ENCODE measurements at places on chromosomes 2 and 18. TPM values are rescaled to one million over a fixed set of nuclear protein-coding genes. Genes with fewer than 3 reads are reported as not detected.
A peak's percentile ranks its signal among the peaks of the same experiment; 100 is the strongest.

- no peak for DNase-seq
Observed at GRCh38 chr2:196482119-196483065, 157.1 kb upstream of the CCDC150 start.

GRCh38 chr2:231597014-231597611 is 4.4 kb downstream of the TEX44 start:
- DNase-seq: no peak

Gene TRIP12
- 204 TPM for total RNA-seq

Gene FLACC1
- 3.4 TPM for total RNA-seq

DNA sequence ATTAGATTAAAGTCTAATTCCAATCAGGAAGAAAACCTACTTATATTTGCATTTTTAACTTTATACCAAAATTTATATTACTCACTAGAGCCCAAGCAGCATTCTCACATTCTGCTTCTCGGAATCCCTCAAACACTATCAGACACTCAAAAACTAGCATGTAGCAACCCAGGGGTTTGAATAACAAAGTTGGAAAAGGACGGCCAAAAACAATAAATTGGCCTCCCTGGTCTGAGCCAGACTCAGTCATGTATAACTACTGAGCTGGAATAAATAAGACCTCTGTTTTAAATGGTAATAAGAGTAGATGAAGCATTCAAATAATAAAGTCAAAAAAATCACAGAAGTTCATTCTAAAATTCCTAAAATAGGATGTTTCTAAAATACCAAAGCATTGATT is 290.9 kb downstream of the IRS1 start:
- no peak for DNase-seq

Gene ATP6V1C2
- 0.26 TPM for total RNA-seq

- DNase-seq: no peak
Observed at GRCh38 chr18:67634631-67635338, 118.3 kb upstream of the DSEL start.

GRCh38 chr2:124201713-124202112 is 176.6 kb downstream of the CNTNAP5 start:
- no peak for DNase-seq

GRCh38 chr2:61439241-61440002 is 31.5 kb downstream of the USP34 start:
- no peak for DNase-seq

- no peak for DNase-seq
Observed at GRCh38 chr2:150127346-150127990, 360.0 kb downstream of the RND3 start.

Gene SLC4A5
- total RNA-seq: 4.7 TPM

Gene EGR4
- not detected for total RNA-seq

Gene C2orf78
- not detected for total RNA-seq

GRCh38 chr18:44123743-44124142 is 556.9 kb upstream of the SETBP1 start:
- DNase-seq: no peak

Gene TEX51
- total RNA-seq: not detected

DNA sequence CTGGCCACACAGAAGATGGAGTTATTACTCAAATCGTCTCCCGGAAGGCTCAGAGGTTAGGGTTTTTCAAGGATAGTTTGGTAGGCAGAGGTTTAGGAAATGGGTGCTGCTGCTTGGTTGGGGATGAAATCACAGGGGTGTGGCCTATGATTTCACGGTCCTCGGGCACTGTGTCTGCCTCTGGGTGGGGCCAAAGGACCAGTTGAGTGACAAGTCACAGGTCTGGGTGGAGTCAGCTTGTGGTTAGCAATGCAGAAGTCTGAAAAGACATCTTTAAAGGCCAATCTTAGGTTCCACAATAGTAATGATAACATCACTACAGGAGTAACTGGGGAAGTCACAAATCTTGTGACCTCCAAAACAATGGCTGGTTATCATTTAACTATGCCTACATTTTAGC is 387.8 kb downstream of the ZNF521 start:
- no peak for DNase-seq

DNA sequence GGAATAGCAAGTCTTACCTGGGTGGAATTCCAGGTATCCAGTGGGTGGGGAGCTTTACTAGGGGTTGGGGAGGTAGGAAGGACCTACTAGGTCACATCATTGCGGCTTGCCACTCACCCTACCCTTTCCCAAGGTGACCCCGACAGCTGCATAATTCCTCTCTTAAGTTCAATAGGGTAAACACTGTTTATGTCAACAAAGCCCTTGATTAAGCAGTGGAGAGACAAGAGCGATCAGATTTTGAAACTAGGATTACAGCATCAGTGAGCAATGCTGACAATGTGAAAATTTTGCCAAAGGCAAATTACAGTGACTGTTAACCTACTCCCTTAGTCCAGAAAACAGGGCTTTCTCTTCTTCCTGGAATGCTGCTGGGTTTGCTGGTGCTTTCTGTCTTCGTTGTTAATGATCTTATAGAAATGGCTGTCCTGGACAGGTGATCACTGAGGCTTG is 14.5 kb downstream of the SLC19A3 start:
- peak; percentile 58 for DNase-seq

Gene FASTKD1
- 17.1 TPM for total RNA-seq

GRCh38 chr18:59994357-59994756 is 94.6 kb downstream of the PMAIP1 start:
- no peak for DNase-seq

GRCh38 chr2:156430980-156431358 is 5.2 kb upstream of the GPD2 start:
- DNase-seq: no peak

GRCh38 chr2:45980161-45980865 is 316.9 kb upstream of the EPAS1 start:
- DNase-seq: no peak

- DNase-seq: no peak
Observed at GRCh38 chr18:57998461-57998860, 45.6 kb upstream of the NEDD4L start.

Gene DSG1
- total RNA-seq: 0.89 TPM

DNA sequence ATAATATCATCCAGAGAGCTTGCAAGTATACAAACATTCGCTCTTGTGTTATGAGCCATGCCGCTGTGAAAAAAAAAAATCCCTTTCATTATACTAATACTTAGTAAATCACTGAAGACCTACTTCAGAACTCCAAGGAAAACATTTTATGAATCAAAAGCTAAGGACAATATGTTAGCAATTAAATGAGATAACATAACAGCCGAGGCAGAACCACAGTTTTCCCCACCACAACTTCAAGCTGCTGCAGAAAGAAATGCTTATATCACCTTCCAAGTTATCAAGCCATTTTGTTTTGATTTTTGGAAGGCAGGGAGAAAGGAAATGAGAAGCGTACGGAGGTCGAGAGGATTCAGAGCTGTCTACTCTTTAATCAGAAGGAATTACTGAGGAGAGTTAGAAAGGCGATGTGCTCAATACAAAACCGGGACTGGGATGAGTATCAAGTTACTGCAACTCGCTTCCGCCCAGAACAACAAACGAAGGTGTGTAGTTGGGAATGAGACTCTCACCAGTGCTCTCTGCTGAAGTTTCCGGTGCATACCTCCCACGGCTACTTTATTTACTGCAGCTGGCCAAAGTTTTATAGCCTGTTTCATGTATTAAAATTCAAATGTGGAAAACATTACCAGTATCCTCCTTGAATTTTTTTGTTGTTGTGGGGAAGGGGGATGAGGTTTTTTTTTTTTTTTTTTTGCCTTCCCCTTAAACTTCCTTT is 292.2 kb upstream of the CCDC68 start:
- no peak for DNase-seq

Gene SLC35F5
- total RNA-seq: 82.6 TPM

DNA sequence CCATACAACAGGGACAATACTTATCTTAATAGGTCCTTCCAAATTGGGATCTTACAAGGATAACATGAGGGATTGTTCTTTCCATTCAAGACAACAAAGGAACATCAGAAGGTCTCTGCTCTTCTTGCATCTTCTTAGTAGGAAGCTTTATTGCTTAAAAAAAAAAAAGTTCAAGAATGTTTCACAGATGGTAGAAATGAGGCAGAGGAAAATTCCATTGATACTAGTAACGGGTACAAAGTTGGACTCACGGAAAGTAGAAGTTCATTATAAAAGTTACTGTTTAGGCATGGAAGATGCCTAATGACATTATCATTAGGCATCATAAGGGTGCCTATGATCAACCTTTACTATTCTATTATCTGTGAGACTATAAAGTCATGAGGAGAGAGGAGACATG is 136.2 kb downstream of the LAMA3 start:
- DNase-seq: no peak

Gene DSG2
- total RNA-seq: 103 TPM

- DNase-seq: no peak
Observed at GRCh38 chr2:102718387-102719316, 43.2 kb upstream of the TMEM182 start.

GRCh38 chr2:202140522-202141252 is 67.6 kb downstream of the KIAA2012 start:
- no peak for DNase-seq

Gene FTCDNL1
- total RNA-seq: 3.1 TPM

DNA sequence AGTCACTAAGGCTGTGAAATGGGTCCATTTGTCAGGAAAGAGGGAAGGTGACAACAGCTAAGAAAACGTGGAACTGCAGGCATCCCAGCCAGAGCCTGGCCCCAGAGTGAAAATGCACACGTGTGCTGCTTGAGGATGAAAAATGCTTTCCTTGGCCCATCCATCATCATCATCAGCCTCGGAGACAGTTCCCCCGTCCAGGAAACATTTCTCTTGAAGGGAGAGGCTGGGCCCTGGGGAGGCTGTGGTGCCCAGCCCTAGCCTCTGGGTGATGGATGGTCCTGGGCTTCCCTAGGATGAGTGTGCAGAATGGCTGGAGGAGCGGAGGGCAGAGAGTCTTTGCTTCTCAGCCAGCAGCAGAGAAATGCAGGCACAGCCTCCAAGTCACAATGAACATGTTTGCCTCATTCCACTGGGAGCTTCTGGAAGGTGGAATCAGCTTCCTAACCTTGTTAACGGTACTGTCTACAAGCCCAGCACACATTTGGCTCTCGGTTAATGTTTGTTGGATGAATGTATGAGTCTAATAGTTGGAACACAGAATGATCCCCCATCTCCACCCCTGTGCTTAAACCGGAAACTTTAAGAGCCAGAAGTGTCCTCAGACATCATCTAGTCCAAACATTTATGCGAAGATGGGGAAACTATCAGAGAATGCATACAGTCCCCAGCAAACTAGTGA is 164.0 kb downstream of the RDH14 start:
- DNase-seq: no peak

- DNase-seq: peak; percentile 66
Observed at GRCh38 chr18:11104307-11104706, 45.1 kb downstream of the PIEZO2 start.

- DNase-seq: peak; percentile 46
Observed at GRCh38 chr2:9297156-9297555, 90.5 kb downstream of the ASAP2 start.

DNA sequence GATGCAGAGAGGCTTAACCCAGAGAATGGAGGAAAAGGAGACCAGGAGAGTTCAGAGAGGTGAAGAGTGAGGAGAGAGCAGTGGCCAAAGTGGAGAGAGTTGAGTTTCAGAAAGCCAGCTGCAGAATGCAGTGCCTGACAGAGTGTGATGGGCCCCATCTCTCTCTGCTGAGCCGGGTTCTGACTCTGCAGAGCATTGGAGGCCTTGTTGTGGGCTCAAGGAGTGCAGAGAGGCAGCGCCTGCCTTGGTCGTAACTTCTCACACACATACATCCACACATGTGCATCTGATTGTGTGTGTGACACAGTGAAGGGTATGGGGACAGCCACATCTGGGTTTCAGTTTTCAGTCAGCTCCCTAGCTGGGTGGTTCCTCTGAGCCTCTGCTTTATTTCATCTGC is 58.8 kb downstream of the AGAP1 start:
- no peak for DNase-seq

Gene DPYSL5
- 0.26 TPM for total RNA-seq

GRCh38 chr2:241002275-241003046 is 4.0 kb downstream of the SNED1 start:
- DNase-seq: peak; percentile 6

- no peak for DNase-seq
Observed at GRCh38 chr18:9943311-9943710, 29.5 kb downstream of the VAPA start.

Gene GPR39
- total RNA-seq: 12.7 TPM

Data from mucosa of gallbladder (tissue), 1 donor.